Activated CD4-positive, alpha-beta T cell treated with anti-CD3 and anti-CD28 coated beads, Interleukin-2, amount 10 ng/mL, durations not matched to agents 7 days and 5 days (primary cell): ENCODE measurements at places on chromosomes 13 and 19. TPM values are rescaled to one million over a fixed set of nuclear protein-coding genes. Genes with fewer than 3 reads are reported as not detected.

The ZNF600 gene
- total RNA-seq, result 17.5 TPM

- H3K4me3 ChIP-seq, result no peak overlapping the region
- peaks cover 2% of the 10 kb centered on the region for H3K27me3 ChIP-seq
- H3K4me1 ChIP-seq, result no peaks in the 10 kb centered on the region
- no peak for DNase-seq
- H3K36me3 ChIP-seq, result no peaks in the 10 kb centered on the region
- no peak overlapping the region for H3K27ac ChIP-seq
Measured at GRCh38 chr13:42617221-42617620, 43.3 kb downstream of the TNFSF11 start.

The ZNF878 gene
- total RNA-seq, result 0.12 TPM

- DNase-seq, result peak; percentile 30
- H3K27me3 ChIP-seq, result peaks cover 3% of the 10 kb centered on the region
- no peak overlapping the region for H3K27ac ChIP-seq
- no peaks in the 10 kb centered on the region for H3K4me1 ChIP-seq
Measured at GRCh38 chr13:22024381-22024994, 353.6 kb downstream of the FGF9 start.

The IZUMO2 gene
- total RNA-seq, result not detected

GRCh38 chr13:18993884-18994660, 187.6 kb downstream of the TUBA3C start:
- H3K4me1 ChIP-seq, result peaks cover 10% of the 10 kb centered on the region

- no peaks in the 10 kb centered on the region for H3K27me3 ChIP-seq
- H3K4me1 ChIP-seq, result no peaks in the 10 kb centered on the region
- no peak overlapping the region for H3K4me3 ChIP-seq
- no peak for DNase-seq
- H3K36me3 ChIP-seq, result peaks cover 16% of the 10 kb centered on the region
- H3K27ac ChIP-seq, result no peak overlapping the region
Measured at GRCh38 chr13:30453727-30454126, 12.0 kb downstream of the HMGB1 start.

- peaks cover 3% of the 10 kb centered on the region for H3K36me3 ChIP-seq
- peak overlapping the region; percentile 64 for H3K27ac ChIP-seq
- peaks cover 11% of the 10 kb centered on the region for H3K27me3 ChIP-seq
- H3K4me1 ChIP-seq, result no peaks in the 10 kb centered on the region
- DNase-seq, result peak; percentile 20
Measured at GRCh38 chr19:23075031-23075733, 41.6 kb upstream of the ZNF730 start.

The HIF3A gene
- not detected for total RNA-seq

DNA sequence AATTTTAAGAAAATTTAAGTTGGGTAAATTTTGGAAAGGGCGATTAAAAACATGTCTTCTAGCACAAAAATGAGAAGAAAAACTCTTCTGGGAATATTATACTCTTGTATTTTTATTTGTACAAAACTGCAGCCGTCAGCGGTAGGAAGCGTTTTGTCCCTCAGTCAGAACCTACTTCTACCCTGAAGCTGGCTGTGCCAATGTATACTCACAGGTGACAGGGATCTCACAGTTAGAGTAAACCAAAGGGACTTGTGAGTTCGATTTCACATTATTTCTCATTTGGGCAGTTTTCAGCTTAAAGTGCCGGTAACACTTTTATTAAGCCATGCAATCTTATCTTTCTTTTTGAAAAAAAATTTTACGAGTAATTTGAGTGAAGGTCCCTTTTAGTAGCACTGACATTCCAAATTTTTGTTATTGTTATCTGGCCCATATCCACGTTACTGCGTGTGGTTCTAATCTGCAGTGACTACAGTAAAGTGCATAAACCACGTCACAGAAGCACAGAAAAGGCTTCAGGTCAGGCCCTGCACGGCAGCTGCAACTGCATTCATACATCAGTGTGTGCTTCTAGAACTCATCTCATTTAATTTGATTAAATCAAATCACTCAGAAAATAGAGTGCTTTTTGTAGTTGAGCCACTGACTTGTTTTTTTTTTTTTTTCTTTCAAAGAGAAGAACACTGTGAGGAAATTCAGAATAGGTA, 387.3 kb downstream of the LIG4 start:
- DNase-seq, result no peak
- H3K27me3 ChIP-seq, result no peaks in the 10 kb centered on the region
- H3K4me3 ChIP-seq, result no peak overlapping the region
- no peak overlapping the region for H3K27ac ChIP-seq

The CCDC159 gene
- 20.5 TPM for total RNA-seq

The FAM83E gene
- 2.5 TPM for total RNA-seq

The PALM gene
- total RNA-seq, result not detected

The OLFM2 gene
- total RNA-seq, result 12.5 TPM

- H3K4me1 ChIP-seq, result no peaks in the 10 kb centered on the region
- DNase-seq, result no peak
- H3K4me3 ChIP-seq, result no peak within 1 kb of the TSS
- H3K36me3 ChIP-seq, result no peaks in the 10 kb centered on the region
Measured at GRCh38 chr13:36673838-36674326, at the start of gene SERTM1. TSS of gene SERTM1 (plus strand) at chr13:36674020. CDS start at chr13:36695079, 21,059 bp downstream.

The SUGP2 gene
- total RNA-seq, result 144 TPM

The PRODH2 gene
- not detected for total RNA-seq

DNA sequence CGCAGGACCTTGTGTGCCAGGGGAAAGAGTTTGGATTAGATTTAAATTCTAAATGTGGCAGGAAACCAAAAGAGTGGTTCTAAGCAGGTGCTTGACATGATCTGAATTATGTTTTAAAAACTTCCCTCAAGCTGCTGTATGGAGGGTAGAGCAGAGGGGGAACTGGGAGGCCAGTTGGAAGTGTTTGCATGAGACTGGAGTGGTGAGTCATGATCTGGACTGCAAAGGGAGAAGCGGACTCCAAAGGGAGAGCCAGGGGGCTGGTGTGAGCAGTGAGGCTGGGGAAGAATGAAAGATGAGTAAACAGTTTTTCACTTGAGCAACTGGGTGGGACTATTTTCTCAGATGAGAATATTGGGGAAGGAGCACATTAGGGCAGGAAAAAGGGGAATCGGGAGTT, 206.1 kb downstream of the DNAJC15 start:
- no peak for DNase-seq
- no peak overlapping the region for H3K4me3 ChIP-seq
- no peak overlapping the region for H3K27ac ChIP-seq
- no peaks in the 10 kb centered on the region for H3K4me1 ChIP-seq
- H3K36me3 ChIP-seq, result no peaks in the 10 kb centered on the region

DNA sequence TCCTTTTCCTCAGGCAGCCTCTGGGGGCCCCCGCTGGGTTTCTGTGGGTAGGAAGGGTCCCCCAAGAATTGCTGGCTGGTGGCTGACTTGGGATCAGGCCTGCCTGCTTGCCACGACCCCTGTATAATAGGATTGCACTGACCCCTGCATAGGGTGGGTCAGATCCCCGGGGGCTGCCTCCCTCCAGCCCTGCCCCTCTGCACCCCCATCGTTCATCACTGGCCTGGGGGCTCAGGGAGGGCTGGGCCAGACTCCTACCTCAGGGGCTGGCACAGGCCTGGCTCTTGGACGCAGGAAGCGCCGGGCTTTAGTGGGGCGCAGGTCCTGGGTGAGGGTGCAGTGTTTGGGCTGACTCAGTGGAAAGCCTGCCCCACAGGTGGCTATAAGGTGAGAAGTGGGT, 10.6 kb downstream of the NDUFB7 start:
- H3K27ac ChIP-seq, result no peak overlapping the region
- peaks cover 20% of the 10 kb centered on the region for H3K36me3 ChIP-seq
- H3K4me3 ChIP-seq, result no peak overlapping the region
- H3K4me1 ChIP-seq, result peaks cover 18% of the 10 kb centered on the region
- DNase-seq, result no peak

The IGFL2 gene
- not detected for total RNA-seq

GRCh38 chr19:2365201-2365970, 5.3 kb downstream of the TMPRSS9 start:
- H3K4me1 ChIP-seq, result peaks cover 13% of the 10 kb centered on the region
- H3K27me3 ChIP-seq, result peaks cover 14% of the 10 kb centered on the region
- no peak overlapping the region for H3K27ac ChIP-seq
- no peak overlapping the region for H3K4me3 ChIP-seq
- no peak for DNase-seq
